ENCODE measurements at places on chromosomes 2 and 18.

- no peak for DNase-seq
These were observed 114.2 kb downstream of the RBMS1 start for GRCh38 chr2:160379399-160379798.

DNA sequence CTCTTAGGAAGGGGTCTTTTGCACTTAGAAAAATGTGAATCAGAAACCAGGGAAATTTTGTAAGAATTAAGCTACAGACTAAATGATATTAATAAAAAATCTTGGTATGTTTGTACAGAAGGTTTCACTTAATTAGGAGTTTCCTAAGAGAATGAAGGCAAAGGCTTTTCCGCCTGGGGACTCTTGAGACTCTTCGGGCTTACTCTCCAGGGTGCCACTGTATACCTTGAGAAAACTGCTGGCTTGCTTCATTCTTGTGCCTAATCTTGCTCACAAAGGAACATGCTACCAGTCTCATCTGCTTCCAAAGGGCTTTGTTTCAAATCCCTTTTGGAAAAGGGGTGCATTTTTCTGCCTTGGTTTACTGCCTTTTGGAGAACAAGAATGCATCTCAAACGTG lies 49.5 kb downstream of the ACTR2 start:
- no peak for DNase-seq

- no peak for DNase-seq
These were observed 31.5 kb downstream of the ANKRD44 start for GRCh38 chr2:197278799-197279763.

GRCh38 chr2:152624805-152625204 lies 92.5 kb downstream of the PRPF40A start:
- no peak for DNase-seq

DNA sequence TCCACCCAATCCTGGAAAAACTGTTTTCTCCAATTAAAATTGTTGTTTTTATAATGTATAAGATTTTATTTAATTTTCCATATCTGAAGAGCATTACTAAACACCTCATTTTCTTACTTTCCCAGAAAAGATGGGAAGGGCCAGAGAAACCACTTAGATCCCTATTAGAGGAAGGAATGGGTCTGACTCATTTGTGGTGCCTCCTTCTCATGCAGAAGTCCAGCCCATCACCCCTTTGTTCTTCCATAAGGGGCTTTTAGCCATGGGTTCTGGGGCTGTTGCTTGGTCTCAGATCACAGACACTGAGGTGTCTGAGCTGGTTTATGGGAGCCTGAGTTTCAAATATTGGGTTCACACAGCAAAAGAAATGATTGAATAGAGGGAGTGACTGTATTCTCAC lies 152.2 kb downstream of the ESCO1 start:
- DNase-seq = no peak

DNA sequence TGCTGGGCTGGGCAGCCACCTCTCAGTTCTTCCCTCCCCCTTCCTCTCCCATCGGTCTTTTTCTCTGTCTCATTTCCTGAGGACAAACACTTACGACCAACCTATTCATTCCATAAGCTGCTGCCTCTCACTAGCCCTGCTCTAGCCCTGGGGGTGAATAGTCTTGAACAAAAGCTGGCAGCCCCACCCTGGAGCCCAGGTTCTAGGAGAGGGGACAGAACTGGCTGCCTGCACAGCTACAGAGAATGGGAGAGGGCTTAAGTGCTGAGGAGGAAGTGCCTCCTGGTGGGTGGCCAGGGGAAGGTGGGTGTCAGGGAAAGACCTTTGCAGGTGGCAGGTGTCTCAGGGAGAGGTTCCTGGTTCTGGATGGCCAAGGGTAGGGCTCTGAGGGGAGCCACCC lies 22.8 kb downstream of the ANO7 start:
- no peak for DNase-seq

- no peak for DNase-seq
These were observed 433.8 kb downstream of the LRP1B start for GRCh38 chr2:141697035-141697434.

DNA sequence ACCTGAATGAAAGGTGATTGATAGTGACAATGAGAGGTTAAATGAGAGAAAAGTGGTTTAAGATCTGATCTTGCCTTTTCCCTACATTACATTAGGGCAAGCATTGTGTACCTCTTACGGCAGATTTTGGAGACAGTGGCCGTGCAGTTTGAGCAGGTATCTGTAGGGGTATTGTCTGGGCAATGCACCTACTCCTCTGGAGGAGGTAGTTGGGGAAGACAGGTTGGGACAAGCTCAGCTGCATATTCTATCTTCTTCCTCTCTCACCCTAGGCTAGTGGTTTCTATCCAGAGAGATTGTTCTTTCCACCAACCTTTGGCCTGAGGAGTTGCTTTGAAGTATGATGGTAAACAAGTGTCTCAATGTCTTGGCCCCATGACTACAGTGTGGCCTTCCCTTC lies 323.2 kb downstream of the CYP26B1 start:
- no peak for DNase-seq
